ENCODE measurements at places on chromosomes 1 and 21. TPM values are rescaled to one million over a fixed set of nuclear protein-coding genes. Genes with fewer than 3 reads are reported as not detected.

DNA sequence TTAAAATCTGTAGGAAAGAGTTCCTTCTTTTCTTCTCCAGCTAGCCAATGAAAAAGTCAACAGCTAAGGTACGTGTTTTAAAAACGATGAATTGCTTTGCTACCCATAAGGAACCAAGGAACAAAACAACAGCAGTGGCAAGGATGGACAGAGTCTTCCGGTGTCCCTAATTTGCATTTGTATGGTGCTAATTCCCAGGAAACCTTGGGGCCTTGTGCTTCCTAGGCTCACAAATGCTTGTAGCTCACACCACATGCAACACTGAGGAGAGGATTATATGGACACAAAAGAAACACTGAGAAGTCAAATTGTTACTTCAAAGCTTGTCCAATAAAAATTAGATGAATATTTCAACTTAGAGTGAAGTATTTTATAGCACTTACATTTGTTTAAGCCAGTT is 1.8 kb upstream of the PGBD5 start:
- DNase-seq: no peak

DNA sequence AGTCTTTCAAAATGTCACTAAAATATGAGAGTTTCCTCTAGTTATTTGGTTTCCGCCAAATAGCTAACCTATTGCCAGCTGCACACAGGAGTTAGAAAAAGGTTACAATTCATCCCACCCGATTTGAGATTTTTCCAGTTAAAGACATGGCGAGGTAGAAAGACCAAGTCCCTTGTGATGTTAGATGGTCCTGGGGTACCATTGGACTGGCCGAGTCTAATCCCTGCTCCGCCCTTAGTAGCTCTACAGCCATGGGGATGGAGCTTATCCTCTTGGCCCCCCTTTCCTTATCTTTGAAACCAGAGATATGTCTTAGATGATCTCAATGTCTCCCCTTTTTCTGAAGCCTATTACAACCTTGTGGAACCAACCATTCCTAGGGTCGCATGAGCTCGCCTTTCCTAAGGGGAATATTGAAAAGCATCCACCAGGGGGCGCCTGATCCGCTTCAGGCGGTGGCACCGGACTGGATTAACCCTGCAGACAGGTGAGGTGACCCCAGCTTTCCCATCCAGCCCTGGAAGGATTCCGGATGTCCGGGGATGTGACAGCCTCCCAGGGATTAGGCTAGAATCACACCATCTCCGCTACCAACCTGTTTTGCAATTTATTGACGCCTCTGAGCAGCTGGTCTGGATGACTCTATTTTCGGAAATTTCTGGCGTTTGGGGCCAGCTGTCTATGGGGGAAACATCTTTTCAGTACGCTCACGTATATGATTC is 68.3 kb upstream of the SIM2 start:
- DNase-seq: peak; percentile 38

DNA sequence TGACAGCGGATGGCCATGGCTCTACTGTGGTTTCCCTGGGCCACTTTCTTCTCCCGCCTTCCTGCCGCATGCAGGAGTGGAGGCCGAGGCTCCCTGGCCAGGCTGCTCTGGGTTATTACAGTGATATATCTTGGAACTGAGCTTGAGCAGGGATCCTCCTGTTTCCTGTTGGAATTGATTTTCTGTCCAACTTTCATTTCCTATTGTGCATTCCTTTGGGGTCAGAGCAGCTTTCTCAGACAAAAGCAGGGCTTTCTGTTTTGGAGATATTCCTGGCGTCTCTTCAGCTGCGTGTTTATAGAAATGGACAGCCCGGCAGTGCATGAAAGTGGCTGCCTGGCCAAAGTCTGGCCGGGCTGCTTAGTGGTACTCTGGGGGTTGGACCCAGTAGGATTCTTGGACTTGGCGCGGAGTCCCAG is 146.4 kb downstream of the KIF26B start:
- DNase-seq: peak; percentile 53

The SPRR1B gene
- total RNA-seq: not detected

- no peak for DNase-seq
Measured at GRCh38 chr1:14733048-14733778, 134.7 kb downstream of the KAZN start.

- peak; percentile 94 for DNase-seq
Measured at GRCh38 chr1:182391362-182392049, at the start of gene GLUL. GLUL (minus strand) TSS chr1:182391790; CDS start chr1:182388737, 3,053 bp downstream.

DNA sequence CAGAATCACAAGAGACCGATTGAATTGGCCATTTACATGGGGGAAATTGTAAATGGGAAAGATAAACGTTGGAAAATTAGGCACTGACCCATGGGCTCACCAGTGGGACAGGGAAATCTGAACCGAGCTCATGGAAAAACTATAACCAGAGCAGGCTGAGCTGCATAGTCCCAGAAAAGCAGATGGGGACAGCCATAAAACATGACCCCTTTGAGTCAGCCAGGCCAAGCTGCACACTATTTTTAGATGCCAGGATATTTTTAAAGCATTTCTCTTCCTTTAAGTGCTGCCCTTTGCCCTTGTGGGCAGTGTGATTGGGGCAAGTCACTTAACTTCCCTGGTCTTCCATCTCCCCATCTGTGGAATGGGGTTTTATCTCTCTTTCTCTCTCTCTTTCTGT is 184.1 kb downstream of the FOXD2 start:
- no peak for DNase-seq

The VWA1 gene
- 0.59 TPM for total RNA-seq

The OR10J1 gene
- not detected for total RNA-seq

DNA sequence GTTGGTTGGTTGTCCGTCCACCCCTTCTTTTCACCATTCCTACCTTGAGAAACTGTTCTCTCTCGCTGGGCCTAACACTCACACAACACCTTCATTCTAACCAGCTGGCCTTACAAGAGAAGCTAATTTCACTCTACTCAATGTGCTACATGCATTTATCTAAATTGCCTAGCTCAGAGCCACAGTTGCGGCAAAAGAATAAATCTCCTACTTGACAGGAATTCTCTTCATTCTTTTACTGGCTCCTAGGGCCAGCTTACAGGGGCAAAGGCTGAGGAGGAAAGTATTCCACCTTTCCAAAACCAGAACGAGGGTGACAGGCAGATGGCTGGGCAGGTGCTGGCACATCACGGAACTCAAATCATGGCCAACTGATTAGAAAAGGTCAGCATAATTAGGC is 6.5 kb downstream of the F3 start:
- DNase-seq: no peak

DNA sequence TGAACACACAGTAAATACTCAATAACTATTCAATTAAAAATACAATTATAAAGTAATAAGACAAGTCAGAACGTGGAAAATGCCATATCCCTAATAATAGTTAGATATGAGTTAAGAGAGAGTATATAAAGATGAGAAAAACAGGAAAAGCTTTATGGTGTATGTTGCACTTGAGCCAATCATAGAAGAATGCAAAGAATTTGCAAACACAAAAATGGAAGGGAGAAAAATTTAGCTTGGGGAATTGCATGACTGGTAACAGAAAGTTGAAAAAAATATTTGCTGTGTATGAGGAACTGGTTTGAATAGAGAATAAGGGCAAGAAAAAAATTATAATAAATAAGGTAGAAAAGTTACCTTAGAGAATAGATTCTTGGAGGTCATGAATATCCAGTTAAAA is 739.6 kb upstream of the CXADR start:
- no peak for DNase-seq

The HCRTR1 gene
- not detected for total RNA-seq

DNA sequence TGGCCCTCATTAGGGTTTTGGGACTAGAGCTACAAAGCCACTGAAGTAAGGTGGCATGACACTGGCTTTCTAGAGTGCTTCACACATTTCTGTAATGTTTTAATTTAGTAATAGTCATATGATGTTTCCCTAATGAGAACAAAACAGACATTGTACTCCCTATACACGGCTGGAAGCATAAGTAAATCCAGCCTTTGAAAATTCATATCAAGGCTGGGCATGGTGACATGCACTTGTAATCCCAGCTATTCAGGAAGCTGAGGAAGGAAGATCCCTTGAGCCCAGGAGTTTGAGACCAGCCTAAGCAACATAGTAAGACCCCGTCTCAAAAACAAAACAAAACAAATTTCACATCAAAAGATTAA is 7.4 kb downstream of the USP48 start:
- DNase-seq: no peak

DNA sequence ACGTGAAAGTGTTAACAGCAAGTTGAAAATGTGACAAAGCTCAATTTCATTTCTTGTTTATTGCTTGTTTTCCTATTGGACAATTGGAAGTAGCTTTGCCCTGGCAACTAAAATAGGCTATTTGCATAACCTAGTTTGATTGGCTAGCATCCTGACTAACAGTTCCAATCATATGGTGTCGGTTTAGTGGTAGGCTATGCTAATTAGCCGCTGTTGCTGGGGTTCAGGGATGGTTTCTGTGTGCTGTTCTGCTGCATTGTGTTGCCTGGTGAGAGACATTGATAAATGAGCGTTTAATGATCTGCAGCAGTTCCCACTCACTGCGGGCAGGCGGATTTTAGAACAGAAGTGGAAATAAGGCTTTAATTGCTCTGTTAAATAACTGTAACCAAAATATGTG is 68.5 kb downstream of the DYRK1A start:
- DNase-seq: no peak

DNA sequence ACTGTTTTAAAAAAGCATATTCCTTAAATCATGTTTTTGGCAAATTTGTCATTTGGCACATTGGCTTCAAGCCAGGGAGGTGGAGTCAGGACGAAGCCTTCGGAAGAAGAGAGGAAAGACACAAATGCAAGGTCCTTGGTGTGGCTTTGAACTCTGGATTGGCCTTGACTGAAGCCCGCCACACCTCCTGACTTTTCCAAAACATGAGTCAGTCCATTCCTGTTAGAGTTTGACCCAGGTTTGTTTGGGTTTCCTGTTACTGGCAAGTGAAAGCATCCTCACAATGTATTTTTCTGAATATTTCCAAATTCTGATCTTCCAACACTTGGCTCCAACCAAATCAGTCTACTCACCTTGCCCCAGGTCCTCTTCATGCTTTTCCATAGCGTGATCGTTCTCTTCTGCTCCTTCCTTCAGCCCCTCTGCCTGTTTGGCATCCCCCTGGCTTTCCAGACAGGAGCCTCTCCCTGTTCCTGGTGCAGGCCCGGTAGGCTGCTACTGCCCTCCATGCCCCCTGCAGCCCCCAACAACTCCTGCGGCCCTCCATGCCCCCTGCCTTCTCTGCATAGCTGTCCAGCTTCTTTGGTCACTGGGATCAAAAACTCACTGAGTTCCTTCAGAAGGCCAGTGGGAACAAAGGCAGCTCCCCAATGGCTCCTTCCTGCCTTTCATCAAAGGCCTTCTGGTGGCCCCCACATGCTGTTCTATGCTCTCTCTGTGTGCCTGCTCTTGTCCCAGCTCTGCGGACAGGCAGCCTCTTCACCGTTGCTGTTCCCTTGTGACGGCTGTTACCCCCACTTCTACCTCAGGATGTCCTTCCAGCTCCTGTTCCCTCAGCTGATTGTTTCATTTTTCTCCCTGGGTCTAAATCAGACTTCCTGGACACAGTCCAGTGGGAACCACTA is 30.4 kb upstream of the SLC30A1 start:
- peak; percentile 45 for DNase-seq

The NGF gene
- 1.3 TPM for total RNA-seq

- DNase-seq: peak; percentile 13
Measured at GRCh38 chr1:158285756-158286241, 3.9 kb upstream of the CD1C start.

The TMEM79 gene
- 2.4 TPM for total RNA-seq

- no peak for DNase-seq
Measured at GRCh38 chr21:41926807-41927171, 27.0 kb downstream of the C2CD2 start.

The KLF17 gene
- total RNA-seq: not detected

The TAF1A gene
- total RNA-seq: 9.7 TPM

- DNase-seq: peak; percentile 93
Measured at GRCh38 chr1:173341307-173341706, 134.2 kb upstream of the TNFSF4 start.

DNA sequence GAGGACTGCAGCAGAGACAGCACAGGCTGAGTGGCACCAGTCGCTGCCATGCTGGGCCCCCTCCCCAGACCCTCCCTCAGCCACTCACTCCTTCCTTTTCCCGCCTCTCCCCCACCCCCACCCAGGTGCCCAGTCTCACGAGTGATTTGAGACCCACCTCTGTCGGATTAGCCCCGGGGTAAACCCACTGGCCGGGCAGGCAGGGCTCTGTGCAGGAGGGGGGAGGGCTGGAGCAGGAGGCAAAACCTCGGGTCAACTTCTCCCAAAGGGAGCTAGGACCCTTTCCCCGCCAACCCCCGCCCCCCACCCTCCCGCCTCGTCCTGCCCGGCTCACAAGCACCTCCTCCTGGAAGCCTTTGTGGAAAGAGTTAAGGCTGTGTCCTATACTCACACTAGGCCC is 3.5 kb upstream of the MRPL24 start:
- no peak for DNase-seq

GRCh38 chr1:37156646-37157045 is 122.3 kb upstream of the GRIK3 start:
- no peak for DNase-seq

The USH2A gene
- total RNA-seq: 0.16 TPM

DNA sequence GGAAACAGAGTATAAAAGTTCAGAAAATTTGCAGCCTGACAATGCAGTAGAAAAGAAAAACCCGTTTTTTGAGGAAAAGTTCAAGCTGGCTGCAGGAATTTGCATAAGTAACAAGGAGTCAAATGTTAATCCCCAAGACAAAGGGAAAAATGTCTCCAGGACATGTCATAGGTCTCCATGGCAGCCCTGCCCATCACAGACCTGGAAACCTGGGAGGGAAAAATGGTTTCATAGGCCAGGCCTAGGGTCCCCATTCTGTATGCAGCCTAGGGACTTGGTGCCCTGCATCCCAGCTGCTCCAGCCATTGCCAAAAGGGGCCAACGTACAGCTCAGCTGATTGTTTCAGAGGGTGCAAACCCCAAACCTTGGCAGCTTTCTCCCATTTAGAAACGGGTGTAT is 3.6 kb upstream of the KCNT2 start:
- no peak for DNase-seq

DNA sequence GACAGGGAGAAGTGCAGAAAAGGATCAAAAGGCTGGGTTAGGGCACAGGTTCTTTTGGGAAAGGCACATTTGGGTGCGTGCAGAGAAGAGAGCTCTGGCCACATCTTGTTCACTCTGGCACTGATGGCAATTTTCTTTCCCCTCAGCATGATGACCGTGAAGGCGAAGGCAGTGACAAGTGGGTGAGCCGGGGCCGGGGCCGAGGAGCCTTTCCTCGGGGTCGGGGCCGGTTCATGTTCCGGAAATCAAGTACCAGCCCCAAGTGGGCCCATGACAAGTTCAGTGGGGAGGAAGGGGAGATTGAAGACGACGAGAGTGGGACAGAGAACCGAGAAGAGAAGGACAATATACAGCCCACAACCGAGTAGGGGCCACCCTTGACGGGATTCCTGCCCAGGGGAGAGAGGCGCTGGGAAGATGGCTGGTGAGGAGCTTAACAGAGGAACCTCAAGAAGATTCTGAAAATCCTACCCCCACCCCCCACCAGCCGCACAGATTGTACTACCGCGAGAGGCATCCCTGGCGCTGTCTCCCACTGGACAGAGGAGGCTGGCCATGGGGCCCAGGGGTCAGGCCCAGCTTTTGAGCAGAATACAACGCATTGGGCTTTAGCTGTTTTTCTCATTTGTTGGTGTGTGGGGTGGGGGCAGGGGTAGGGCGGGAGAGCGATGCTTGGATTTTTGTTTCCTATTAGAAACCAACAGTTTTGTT is 2.4 kb upstream of the SH3D21 start:
- DNase-seq: no peak

All from MG63 (cell line).